Dermis lymphatic vessel endothelial cell (primary cell): ENCODE measurements at places on chromosomes 13 and 19. TPM values are rescaled to one million over a fixed set of nuclear protein-coding genes. Genes with fewer than 3 reads are reported as not detected.

KLK15 gene
- not detected in 2 replicates for total RNA-seq

GPR12 gene
- total RNA-seq, result not detected in 2 replicates

CLEC11A gene
- 0.34 and 1.6 TPM in 2 replicates for total RNA-seq

DACH1 gene
- total RNA-seq, result under 0.01 TPM in 2 replicates

PSG7 gene
- not detected in 2 replicates for total RNA-seq

ZNF625 gene
- total RNA-seq, result 11.1 and 12.0 TPM in 2 replicates

CATSPERD gene
- total RNA-seq, result not detected in 2 replicates
